ENCODE measurements at places on chromosomes 7 and 10.

DNA sequence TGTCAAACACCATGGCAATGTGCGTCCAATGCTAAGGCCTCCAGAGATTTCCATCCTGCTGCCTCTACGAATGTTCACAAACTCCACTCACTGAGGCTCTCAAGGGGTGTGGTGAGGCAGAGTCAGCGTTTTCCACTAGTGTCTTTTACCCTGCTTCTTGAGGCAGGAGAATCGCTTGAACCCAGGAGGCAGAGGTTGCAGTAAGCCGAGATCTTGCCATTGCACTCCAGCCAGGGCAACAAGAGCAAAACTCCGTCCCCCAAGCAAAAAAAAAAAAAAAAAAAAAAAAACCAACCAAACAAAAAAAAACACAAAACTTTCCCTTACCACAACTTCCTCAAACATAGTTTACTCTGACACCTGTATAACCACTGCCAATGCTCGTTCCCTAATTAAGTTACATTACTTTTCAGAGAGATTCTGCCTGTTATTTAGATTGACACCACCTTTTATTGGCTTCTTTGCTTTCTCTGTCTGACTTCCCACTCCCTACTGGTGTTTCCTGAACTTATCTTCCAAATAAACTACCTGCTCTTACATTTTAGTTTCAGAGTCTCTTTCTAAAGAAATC is 102.1 kb upstream of the ZNF746 start:
- no peak for DNase-seq

DNA sequence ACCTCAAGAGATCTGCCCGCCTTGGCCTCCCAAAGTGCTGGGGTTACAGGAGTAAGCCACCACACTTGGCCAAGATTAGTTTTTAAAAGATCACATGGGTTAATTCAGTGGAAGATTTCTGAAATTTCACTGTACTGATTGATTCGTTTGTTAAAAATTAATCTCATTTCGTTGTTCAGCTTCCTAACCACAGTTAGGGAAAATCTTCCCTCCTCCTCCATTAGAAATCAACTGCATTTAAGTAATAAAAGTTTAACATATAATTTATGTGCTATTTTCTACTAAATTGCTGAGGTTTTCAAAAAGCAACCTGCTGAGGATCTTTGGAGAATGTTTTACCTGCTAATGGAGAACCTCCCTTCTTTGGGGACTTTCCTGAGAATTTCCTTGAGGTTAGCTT is 522.4 kb downstream of the GATA3 start:
- no peak for DNase-seq

- DNase-seq: no peak
Measured at GRCh38 chr10:28668363-28669226, 8.7 kb upstream of the BAMBI start.

DNA sequence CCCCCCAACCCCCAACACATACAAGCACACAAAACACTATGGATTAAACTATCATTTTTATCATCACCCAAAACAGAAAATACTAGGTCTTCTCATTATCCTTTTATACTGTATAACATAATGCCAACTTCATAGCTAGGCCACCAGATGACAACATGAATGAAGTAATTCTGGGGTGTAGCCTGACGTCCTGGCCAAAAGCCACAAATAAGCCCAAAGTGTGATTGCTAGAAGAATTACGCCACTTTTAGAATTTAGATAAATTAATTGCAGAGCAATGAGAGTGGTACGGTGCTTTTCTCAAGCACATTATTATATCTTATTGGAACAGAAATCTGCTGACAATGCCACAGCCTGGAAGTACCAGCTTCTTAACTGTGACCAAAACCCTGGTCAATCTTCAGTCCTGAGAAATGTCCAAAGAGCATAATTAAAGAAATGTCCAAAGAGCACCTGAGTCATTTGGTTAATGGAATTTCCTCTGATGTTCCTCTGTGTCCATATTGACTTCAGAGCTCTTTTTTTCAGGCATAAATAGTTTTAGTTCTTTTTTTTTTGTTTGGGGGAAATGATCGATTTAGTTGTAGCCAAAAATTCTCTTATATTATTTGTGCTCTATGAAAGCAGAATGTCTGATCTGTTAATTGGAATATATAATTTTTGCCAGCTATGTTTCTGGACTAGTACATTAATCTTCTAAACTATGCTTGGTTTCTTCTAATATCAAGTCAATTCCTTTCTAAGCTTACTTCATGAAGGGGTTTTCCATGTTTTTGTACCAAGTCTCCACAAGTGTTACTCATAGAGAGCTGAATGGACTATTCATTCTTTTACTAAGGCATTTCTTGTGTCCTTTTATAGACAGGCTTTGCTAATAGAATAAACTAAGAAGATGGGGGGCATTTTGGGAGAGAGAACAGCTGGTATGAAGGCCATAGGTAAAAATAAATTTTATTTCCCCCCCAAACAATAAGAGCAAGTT is 233.4 kb upstream of the SLC26A5 start:
- DNase-seq: no peak

GRCh38 chr10:101814466-101815071 is 3.7 kb downstream of the OGA start:
- DNase-seq: no peak

GRCh38 chr7:133625046-133625445 is 372.2 kb downstream of the EXOC4 start:
- DNase-seq: no peak

DNA sequence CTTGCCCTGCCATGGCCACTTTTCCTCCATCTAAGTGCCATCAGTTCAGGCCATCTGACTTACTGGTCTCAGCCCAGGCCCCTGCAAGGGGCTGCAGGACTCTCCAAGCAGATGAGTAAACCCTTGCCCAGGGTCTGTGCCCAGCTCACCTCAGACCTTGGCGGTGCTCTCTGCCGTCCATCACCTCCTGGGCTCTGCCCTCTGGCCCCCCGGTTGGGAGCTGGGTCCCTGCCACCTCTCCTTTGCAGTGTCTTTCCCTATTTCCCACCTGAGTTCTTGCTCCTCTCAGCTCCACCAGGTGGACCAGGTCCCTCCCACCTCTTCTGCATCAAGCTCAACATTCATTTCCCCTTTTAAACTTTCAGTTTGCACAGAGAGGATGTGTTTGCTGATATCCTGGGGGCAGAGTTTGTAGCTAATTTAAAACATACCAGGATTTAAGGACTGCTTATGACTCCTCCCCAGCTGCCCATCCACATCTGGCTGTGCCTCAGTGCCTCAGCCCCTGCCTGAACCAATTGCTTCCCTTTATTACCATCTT is 135.5 kb downstream of the SLIT1 start:
- no peak for DNase-seq

GRCh38 chr10:122515588-122516231 is 44.8 kb upstream of the DMBT1 start:
- DNase-seq: peak; percentile 36

DNA sequence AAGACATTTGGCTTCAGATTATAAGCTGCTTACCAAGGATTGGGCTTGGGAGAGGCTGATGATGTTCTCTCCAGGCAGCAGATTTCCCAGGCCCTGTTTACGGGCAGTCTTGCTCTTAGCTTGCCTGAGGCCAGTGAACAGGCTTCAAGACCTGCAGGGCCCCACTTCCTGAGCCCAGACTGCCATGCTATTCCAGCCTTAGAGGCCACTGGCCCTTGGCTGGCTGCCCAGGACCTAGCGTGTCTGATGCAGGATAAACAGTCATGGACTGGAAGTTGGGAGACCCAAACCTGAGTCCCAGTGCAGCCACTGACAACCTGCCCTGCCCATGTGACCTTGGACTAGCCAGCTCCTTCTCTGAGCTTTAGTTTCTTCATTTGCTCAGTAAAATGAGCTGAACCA is 2.9 kb downstream of the PRXL2A start:
- DNase-seq: no peak

DNA sequence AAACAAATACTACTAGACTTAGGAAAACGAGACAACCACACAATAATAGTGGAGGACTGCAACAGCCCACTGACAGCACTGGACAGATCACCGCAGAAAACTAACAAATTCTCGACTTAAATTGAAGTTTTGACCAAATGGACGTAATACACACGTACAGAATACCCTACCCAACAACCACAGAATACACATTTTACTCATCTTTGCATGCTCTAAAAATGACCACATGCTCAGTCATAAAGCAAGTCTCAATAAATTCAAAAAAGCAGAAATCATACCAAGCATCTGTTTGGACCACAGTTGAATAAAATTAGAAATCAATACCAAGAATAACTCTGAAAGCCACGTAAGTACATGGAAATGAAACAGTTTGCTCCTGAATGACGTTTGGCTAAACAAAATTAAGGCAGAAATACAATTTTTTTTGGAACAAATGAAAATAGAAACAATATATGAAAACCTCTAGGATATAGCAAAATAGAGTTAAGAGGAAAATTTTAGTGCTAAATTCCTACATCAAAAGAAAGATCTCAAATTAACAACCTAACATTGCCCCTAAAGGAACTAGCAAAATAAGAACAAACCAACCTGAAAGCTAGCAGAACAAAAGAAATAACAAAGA is 30.6 kb downstream of the MAPK8 start:
- DNase-seq: no peak

DNA sequence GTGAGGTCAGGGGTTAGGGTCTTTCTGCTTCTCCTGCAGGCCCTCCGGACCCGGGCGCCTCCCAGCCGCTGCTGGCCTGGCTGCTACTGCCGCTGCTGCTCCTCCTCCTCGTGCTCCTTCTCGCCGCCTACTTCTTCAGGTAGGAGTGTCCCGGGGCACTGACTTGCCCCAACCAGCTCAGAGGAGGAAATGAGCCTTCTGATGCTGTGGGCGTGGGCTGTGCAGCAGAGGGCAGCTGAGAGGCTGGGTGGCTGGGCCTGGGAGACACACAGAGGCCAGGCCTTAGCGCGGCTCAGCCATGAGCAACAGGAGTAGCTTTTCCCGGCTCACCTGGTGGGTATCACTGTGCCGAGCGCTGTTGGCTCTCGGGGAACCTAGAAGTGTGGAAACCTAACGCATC is 78.9 kb downstream of the MKI67 start:
- DNase-seq: peak; percentile 74

DNA sequence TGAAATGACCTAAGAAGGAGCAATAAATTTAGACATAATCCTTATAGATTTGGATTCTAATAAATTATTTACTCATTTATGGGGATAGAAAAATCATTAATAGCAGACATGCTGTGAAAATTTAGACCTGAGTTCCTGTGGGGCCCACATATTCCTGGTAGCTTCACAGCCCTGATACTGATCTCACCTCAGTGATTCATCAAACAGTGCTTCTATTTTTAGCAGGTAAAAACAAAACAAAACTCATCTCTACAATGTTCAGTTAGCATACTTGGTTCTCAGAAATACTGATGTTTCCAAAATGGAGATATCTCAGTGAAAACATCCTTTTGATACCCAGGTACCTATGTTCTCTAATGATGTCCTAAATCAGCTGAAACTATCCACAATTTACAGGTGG is 841.1 kb upstream of the SORCS1 start:
- no peak for DNase-seq

- DNase-seq: no peak
Measured at GRCh38 chr10:112587729-112588128, 140.7 kb downstream of the VTI1A start.

DNA sequence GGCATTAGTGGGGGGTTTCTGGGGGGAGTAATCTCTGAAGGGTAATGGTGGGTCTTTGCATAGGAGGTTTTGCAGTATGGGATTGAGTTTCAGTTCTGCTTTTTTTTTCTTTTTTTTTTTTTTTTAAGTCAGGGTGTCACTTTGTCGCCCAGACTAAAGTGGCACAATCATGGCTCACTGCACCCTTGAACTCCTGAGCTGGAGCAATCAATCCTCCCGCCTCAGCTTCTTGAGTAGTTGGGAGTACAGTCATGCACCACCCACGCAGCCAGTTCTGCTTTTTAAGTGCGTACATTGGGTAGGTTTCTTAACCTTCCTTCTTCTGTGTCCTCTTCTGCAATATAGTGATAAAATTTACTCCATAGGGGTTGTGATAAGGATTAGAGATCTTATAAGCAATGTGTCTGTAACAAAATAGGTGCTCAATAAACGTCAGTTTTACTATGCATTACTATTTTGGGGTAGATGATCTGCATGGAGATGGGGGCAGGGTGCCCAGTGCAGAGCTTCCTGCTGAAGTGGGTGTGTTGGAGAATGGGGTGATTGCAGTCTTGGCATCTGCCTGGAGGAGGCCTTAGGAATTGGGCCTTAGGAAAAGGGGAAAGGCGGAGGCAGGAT is 9.6 kb downstream of the KAZALD1 start:
- DNase-seq: no peak

- DNase-seq: no peak
Measured at GRCh38 chr10:3500408-3500856, 284.6 kb downstream of the KLF6 start.

DNA sequence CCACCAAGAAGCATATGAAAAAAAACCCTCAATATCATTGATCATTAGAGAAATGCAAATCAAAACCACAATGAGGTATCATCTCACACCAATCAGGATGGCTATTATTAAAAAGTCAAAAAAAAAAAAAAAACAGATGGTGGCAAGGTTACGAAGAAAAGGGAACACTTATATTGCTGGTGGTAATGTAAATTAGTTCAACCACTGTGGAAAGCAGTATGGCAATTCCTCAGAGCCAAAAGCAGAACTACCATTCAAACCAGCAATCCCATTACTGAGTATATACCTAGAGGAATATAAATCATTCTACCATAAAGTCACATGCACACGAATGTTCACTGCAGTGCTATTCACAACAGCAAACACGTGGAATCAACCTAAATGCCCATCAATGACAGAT is 46.0 kb downstream of the CNOT4 start:
- no peak for DNase-seq

GRCh38 chr7:44762300-44762699 is 13.7 kb downstream of the ZMIZ2 start:
- no peak for DNase-seq

GRCh38 chr7:134554417-134554966 is 5.6 kb downstream of the AKR1B15 start:
- no peak for DNase-seq

GRCh38 chr7:155287284-155287935 is 10.3 kb upstream of the INSIG1 start:
- DNase-seq: no peak

- no peak for DNase-seq
Measured at GRCh38 chr10:31876652-31877352, 51.8 kb downstream of the ARHGAP12 start.

- no peak for DNase-seq
Measured at GRCh38 chr7:107534139-107534538, 29.6 kb downstream of the COG5 start.

DNA sequence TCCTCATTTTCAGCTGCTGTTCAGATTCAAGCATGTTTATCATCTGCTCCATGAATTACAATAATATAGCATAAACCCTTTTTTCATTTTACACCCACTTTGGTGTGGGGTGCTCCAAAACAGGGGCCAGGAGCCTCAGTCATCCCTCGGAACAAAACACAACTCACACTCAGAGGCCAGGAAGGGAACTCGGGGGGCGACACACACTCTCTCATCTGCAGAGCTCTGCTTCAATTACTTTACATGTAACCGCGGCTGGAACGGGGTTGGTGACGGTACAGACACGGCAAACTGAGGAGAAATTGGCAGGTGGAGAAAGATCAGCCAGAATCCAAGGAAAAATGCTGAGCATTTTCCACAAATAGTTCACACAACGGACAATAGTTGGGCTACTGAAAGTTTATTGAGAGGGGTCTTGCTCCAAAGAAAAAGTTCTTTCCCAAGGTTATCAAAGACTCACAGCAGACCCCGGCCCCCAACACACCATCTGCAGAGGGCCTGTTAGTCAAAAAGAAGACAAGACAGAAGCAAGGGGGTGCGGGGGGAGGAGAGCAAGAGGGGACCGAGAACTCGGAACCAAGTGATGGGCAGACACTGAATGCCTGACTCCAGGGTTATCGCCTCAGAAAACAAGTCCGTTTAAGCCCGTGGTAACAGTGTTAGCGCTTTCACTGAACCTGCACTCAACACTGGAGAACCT is 20.5 kb downstream of the DIP2C start:
- no peak for DNase-seq

GRCh38 chr10:101297901-101298486 is 56.0 kb upstream of the BTRC start:
- DNase-seq: peak; percentile 37
